ENCODE measurements at places on chromosomes 5 and 9.

DNA sequence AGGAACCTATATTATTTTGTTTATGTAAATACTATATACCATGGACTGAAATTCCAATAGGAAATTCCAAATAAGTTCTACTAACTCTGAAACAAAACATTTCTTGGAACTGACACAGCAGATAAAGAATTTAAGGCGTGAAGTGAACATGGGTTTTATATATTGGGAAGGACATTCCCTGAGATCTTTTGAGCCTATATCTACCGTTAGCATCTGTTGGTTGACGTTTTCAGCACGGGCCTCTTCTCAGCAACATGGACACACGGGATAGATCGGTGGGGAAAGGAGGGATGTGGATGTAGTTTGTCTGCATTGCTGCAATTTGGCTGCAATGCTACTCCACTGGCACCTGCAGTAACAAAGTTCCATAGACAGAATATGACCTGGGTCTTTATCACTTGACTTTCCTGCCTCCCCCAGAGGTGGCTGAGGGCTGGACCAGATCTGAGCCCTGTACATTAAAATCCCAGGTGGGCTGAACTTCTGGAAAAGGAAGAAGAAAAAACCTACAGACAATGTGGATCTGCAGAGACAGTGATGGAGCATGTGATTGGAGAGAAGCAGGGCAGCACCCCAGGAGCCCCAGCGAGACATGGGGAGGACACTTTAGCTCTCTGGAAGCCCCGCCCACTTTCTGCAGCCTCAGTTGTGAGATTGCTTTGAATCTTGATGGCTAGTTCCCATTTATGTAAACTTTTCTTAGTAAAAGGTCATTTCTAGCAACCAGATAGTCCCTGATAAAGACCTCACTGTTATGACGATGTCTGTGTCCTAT is 91.2 kb upstream of the CPEB4 start:
- no peak for DNase-seq

DNA sequence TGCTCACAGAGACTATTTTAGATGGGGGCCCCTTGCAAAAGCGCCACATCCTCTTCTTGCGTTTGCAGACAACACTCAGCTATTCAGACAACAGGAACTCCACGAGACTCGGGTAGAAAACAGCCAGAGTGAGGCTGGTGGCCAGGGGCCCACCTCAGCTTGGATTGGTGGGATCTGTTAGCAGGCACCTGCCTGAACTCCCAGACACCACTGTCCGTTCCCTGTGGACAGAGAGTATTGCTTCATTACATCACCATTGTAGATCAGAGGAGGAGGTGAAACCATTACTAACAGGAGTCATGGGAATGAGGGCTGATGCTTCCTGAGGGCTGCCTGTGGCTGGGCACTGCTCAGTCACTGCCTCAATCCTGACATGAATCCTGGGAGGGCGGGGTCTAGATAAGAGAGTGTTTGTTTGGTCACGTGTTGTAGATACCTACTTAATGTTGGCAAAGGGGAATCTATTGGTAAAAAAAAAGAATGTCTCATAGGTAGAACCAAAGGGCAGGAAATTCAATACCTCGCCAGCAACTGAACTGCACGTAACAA is 4.4 kb upstream of the RAPGEF1 start:
- no peak for DNase-seq

GRCh38 chr9:86413971-86414880 is 60.0 kb upstream of the TUT7 start:
- peak; percentile 52 for DNase-seq

GRCh38 chr5:78483809-78484521 is 123.5 kb downstream of the SCAMP1 start:
- DNase-seq = no peak

DNA sequence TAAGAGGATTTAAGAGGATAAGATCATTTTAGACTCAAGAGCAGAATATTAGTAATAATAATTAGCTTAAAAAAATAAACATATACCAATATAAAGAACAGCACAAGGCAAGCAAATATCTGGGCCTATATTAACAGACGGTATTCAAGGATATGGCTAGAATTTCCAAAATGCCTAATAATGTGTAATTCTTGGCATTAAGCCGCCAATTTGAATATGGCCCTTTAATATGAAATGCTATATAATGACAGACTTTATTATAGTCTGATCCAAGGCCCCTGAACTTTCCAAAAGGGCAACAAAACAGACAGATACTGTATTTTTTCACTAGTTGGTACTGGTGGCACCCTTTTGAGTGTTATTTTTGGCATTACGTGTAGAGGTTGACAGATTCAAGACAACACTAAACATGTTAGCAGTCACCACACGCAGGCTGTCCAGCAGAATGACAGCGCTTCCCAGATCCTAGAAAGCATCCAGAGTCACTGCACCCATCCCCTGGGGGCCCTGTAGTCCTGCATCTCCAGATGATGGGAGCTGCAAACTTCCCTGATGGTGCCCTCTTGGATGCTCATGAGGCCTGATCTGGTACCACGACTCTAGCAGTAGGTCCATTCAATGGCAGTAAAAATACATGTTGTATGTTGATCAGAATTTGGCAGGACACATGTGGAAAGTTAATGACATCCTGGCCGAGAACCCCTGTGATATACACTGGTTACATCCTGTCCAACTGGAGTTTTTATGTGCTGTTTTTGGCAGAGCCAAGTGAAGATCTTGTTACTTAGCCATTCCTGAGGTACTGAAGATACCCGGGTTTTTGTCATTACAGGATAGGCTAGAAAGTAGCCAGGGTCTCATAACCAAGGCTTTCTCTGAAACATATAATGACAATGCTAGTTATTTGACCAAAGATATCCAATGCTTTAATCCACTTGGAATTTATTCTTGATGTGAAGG is 1.7 kb upstream of the ABL1 start:
- DNase-seq = peak; percentile 28

DNA sequence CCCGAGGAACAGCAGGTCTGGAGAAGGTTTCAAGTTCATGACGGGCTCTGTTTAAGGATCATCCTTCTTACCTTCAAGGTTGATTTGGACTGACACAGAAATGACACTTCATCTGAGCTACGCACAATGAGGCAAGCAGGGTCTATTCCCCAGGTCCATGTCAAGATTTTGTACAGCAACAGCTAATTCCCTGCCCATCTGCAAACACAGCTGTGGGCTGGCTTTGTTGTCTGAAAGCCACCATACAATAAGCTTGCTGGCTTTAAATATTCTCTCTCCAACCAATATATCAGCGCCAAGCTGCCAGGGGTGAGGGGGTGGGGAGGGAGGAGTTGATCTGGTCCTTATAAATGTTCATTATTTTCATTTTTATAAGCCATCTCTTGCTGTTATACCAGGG is 92.0 kb downstream of the OTULIN start:
- no peak for DNase-seq

DNA sequence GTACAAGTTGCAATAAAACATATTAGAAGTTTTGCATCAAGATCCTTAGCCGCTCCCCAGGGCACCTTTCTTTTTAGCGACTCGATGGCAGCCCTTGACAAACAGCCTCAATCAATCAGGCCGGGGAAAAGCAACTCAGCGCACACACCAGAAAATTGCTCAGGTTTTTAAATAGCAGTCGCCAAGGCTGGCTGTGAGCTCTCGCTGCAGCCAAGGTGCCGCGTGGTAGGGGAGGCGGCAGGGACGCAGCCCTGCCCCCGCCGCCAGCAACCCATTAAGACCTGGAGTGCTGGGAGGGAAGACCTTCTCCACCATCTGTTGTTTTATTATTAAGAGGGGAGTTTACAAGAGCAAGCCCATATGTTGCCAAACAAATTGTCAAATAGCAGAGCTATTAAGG is 22.6 kb downstream of the ASS1 start:
- DNase-seq = no peak

DNA sequence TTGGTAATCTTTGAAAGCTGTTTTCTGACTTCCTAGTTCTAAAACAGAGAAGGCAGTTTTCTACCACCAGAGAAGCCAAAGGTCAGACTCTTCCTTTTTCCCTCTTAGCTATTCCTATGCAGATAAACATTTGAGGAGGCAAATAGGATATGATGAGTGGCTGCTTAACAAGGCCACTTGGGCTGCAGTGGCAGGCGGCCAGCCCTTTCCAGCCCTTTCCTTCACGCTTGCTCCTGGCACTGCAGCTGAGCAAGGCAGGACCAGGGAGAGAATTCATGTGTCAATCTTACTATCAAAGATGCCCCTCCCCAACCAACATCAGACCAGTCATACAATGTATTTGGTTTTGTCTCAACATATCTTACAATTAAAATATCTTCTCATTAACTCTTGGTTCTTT is 36.8 kb upstream of the RNF38 start:
- no peak for DNase-seq

GRCh38 chr9:128936171-128936865 is 11.1 kb downstream of the DOLK start:
- DNase-seq = no peak

GRCh38 chr9:69379270-69379982 is 54.4 kb downstream of the ENTREP1 start:
- peak; percentile 66 for DNase-seq

DNA sequence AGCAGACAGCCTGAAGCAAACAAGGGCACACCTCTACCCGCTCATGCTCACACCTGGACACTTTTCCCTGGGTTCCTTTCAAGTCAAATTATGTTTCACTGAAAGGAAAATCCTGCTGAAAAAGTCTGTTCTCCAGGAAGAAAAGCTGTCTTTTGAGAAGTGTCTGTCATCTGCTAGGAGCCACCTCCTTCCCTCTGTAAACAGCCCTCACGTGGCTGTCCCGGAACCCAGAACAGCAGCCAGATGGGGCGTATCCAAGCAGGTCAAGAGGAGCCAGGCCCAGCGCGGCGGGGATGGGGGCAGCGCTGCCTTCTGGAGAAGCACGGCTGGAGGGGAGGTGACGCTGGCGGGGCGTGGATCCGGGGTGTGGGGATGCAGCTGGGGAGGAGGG is at the start of gene PNPLA7:
Gene PNPLA7, minus strand, starts transcription at position 172 of the 391 bp plus-strand sequence. CDS start 205 bp downstream, outside the sequence.
- DNase-seq = peak; percentile 71

- peak; percentile 47 for DNase-seq
Measured at GRCh38 chr5:55308254-55308836, 556 bp downstream of the MTREX start.

DNA sequence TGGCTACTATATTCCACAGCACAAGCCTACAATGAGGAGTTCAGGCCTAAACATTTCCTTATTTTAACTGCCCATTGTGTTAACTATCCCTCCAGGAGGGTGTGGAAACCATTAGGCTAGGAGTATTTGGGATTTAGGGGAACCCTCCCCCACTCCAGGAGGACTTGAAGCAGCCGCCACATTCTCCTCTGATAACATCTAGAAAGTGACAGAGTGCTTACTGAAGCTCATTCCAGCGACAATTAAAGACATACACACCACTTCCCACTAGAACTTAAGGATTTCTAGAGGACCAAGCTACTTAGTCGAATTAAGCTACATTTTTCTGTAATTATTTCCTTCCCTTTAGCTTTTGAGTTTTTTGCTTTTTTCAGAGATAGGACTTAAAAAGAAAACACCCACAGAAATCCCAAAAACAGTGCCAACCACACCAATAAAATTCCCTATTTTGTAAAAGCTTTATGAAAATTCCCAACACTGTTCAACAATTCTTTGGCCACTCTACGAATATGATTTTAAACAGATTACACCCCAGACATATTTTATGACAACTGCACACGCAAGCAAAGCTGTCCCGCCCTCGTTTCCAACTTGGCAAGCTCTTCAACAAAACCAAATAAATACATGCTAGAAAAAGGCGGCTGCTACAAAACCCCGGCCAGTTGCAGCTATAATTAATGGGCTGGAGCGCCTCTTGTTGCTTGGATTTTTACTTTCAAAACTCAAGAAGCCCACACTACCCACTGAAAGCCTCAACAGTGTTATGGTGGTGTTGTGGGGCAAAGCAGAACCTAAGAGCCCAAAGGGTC is 4.5 kb downstream of the ROR2 start:
- DNase-seq = no peak

DNA sequence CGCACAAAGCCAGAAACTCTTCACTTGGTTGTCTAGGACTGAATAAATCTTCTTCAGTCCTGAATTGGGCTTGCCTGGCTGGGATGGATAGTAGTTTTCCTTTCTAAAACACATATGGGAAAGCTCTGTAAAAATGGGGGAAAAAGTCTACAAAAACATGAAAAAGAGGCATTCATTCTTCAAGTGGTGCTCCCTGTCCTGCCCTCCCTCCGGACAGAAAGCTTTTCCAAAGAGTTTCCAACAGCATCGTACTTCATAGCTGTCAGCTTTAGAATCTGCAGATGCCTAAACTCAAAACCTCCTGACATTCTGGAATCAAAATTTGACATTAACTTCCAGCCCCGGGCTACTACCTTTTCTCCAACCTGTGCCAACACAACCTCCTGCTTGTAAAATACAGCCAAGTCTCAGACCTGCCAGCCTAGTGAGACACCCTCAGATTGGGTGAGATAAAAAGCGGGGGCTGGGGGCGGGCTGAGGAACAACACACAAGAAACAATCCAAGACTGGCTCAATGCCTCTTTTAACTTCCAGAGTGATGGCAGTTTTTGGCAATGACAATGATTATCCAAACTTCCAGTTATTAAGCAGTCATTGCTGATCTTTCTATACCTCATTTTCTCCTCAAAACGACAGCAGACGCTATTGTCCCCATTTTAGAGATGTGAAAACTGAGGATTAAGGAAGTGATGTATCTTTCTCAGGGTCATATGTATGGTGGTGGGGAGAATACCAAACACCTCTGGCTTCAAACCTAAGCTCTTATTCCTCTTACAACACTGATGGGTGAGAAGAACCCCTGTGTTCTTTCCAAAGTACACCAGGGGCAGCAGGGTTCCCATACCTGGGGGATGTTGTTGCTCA is 1.3 kb downstream of the TNC start:
- no peak for DNase-seq

DNA sequence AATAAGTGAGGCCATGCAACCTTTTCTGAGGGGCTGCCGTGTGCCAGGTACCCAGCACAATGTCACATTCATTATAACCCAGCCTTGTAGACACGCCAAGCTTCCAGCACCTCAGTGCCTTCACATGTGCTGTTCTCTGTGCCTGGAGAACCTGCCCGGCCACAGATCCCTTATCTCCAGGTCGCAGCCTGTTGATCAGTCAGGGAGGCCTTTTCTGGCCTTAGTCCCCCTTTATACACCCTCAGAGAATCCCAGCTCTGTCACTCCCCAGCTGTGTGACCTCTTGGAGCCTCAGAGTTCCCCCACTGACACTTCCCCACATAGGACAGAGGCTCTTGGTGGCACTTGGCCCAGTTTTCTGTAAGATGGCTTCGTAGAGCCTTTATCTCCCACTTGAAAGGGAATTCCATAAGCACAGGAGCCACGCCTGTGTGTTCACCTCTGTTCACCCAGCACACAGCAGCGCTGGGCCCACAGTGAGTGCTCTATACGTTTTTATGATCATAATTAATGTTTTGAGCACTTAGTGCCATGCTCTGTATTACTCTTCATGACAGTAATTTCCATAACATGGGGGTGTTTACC is 38.7 kb downstream of the NEURL1B start:
- no peak for DNase-seq

DNA sequence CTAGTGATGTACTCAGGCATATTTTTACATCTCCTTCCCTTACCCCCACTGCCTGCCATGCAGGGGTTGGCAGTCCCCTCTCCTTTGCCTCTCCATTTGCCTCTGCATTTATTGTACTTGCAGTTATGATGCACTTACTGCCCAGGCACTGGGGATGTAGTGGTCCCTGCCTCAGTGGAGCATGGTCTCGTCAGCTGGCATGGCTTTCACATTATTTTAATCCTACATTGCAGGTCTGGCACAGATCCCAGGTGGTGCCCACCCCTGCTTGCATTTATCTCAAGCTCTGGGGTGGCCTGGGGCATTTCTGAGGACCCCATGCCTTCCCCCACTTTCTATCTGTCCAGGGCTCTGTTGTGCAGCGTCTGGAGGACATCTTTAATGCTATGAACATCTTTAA is 23.2 kb upstream of the PITX1 start:
- no peak for DNase-seq

GRCh38 chr5:110478895-110479294 is 247.6 kb downstream of the TMEM232 start:
- peak; percentile 71 for DNase-seq

GRCh38 chr5:176180781-176181180 is 57.4 kb upstream of the SIMC1 start:
- no peak for DNase-seq

All from ELR (cell line).